SK-N-DZ (cell line): ENCODE measurements at places on chromosomes 4 and X.

DNA sequence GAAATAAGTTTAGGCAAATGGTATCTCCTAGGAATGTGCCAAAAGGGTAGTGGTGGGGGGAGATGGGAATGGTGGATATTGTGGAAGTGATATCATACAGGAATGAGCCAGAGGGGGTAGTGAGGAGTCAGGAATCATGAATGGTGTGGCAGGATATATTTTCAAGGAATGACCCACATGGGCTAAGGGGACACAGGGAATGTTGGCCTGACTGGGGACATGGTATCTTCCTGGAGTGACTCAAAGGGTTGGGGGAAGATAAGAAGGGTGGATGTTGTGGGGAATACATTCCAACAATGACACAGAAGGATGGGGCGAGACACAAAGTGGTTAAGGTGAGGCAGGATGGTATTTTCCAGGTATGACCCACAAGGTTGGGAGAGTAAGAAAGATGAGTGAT, 60.6 kb downstream of the MAOA start:
- no peak for DNase-seq

- peak; percentile 25 for DNase-seq
Measured at GRCh38 chr4:125283707-125284279, 31.0 kb upstream of the FAT4 start.

GRCh38 chr4:39539089-39539611, 11.9 kb upstream of the UGDH start:
- peak; percentile 24 for DNase-seq

DNA sequence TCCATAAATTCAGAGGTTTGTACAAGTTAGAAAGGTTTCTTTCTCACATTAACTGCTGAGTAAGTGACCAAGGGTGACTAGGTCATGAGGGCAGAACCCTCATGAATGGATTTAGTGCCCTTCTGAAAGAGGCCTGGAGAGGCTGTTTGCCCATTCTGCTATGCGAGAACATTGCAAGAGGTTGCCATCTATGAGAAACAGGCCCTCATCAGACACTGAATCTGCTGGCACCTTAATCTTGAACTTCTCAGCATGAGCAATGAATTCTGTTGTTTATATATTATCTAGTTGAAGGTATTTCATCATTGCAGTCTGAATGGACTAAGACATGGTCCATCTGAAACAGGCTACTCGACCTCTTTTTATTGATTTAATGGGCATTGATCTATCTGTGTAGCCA, 96.2 kb upstream of the GPRIN3 start:
- DNase-seq, result no peak

GRCh38 chr4:36172656-36173055, 71.7 kb downstream of the ARAP2 start:
- no peak for DNase-seq

DNA sequence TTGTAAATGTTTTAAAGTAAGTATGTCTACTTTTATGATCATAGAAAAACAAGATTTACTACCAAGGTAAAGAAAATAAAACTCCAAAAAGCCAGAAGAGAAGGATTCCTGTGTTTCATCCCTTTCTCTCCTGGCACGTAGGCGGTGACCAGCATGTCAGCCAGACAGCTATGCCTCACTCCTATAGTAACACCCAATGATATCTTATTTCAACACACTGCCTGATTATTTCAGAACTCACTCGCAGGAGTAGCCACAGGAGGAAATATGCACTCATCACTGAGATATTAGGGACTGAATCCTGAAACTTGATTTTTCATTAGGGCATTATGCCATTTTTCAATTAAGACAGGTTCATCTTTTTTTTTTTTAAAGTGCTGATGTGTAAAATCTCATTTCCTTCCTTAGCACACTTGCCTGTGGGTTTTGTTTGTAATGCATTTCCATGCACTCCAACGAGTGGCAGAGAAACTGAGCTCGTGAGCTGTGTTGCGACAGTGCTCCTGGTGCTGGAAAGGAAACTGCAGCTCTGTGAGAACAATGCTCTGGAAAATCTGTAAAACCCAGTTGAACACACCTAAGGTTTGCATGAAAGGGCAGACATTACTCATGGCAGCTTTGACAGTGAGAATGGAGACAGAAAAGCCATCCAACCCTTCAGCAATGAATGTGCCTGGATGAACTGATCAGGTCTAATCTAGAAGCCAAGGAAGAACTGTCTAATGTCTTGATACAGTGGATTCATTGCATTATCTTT, 18.2 kb downstream of the RAI2 start:
- no peak for DNase-seq
